GM10248 (cell line): ENCODE measurements at places on chromosomes 7 and 10.

GRCh38 chr7:33452805-33453502 lies 323.6 kb downstream of the BBS9 start:
- no peak for DNase-seq

DNA sequence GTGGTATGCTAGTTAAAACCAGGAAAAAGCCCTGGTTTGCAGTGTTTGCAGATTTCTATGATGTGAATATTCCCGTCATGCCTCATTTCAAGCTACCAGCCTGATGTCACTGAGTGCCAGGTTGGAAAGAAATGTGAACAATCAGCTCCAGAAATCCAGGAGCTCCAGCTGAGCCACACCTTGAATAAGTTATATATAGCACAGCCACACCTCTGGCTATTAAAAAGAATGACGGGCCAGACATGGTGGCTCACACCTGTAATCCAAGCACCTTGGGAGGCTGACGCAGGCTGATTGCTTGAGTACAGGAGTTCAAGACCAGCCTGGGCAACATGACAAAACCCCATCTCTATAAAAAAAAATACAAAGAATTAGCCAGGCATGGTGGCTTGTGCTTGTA lies 18.7 kb upstream of the SLF2 start:
- no peak for DNase-seq

DNA sequence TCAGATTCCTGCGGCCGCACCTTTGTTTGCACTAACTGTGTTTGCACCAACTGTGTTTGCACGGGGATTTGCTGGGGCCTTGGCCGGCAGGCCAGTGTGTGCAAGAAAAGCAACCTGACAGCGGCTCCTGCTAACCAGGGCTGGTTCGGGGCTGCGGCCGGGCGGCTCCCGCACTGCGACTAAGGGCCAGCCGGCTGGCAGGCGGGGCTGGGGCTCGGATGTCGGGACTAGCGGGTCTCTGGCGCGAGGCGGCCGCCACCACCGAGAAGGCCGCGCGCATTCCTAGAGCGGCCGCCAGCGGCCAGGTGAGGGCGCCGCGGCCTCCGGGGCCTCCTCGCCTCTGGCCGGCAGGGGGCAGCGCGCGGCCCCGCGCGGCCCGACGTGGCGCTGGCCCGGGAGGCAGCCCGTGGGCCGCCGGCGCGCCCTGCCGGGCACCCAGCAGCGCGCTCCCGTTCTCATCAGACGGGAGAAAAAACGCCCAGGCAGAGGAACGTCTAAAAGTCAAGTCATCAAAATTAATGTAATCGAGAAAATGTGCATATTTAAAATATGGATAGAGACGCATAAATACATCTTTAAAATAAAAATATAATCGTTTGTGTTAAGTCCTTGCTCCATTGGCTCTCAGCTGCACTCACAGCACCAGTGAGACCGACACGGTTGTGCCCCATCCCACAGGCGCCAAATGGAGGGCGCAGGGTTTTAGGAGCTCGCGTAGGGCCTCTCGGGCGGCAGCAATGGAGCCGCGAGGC lies 38.5 kb downstream of the ZNF777 start:
- peak; percentile 95 for DNase-seq

DNA sequence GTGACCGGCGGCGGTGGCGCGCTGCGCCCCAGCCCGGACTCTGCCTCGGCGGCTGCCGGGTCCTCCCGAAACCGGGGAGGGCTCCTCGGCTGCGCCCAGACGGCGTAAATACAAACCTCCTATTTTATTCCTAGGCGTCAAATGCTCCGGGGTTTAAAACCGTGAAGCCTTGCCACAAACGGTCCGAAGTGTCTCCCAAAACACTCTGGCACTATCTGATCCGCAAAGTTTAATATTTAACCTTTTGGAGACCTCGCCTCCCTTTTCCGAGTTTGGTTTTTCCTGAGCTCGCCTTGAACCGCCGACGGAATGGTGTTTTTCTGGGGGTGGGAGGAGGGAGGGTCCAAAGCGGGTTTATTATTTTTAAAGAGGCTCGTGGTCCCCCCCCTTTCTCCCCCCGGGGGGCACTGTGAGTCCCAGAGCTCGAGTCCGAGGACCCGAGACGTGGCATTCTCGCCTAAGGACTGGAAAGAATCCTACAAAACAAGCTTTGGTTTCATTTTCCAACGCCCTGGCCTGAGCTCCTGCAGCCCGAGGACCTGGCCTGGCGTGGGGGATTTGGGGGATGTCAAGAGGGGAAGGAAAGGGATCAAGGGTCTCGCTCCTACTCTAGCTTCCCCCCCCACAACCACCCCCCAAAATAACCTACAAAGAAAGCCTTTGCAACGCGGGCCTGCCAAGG lies 1.8 kb downstream of the TNRC18 start:
- DNase-seq = no peak

DNA sequence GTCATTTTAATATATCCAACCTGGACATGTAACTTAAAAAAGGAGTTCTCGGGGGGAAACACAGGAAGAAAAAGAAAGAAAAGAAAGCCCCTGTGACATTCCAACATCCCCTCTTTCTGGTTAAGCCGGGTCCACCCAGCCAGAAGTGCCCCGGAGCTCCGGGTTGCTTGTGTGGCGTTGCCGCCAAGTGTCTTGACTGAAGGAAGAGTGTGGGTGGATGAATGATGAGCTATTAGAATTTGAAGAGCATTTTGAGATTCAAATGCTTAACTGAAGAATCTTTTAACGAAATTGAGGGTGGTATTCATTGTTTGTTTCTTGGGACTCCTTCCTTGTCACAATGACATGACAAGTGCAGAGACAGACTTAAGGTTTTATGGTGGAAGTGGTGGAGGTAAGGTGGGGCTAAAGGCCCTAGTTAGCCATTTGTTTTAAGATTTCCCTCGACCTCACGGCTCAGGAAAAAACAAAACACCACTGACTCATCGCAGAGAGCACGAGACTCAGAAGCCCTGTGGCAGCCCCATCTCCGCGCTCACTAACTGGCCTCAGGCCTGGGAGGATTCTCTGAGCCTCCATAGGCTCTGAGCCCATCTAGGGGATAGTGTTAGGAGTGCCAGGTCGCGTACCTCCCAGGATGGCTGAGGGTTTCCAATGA lies 1.8 kb upstream of the GLI3 start:
- no peak for DNase-seq

GRCh38 chr7:130409712-130410072 lies 29.4 kb downstream of the CPA1 start:
- no peak for DNase-seq

DNA sequence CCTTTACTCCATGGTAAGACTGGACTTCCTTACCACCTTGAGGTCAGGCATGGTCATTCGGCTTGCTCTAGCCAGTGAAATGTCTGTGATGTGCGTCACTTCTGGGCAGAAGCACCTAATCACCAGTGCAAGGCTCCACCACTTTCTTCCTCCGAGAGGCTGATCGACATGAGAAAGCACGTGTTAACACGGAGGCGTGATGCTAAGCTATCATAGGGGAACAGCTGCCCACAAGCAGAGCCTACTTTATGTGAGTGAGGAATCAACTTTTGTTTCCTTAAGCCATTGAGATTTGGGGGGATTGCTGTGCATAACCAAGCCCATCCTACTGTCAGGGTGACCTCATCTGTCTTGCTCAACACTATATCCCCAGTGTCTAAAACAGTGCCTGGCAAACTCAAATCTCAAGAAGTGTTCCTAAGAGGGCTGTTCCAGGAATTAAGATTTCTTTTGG lies 23.1 kb upstream of the SAR1A start:
- no peak for DNase-seq

GRCh38 chr7:6395898-6396595 lies 51.7 kb downstream of the DAGLB start:
- DNase-seq = no peak

DNA sequence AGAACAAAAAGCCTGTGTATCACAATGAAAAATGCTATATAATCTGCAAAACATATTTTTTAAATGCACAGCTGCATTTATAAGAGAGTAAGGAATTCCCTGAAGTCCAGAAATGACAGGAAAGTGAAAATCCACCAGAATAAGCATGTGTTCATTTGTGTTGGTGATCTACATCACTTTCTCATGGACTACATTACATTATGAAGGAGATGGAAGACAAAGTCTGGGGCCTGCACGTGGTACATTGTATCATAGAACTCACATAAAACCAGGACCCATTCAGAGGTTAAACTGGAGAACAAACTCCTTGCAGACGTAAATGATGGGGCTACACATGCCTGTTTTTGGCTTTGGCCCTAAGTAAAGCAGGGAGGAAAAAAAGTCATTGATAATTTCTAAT lies 16.4 kb downstream of the IFIT3 start:
- DNase-seq = no peak
